ENCODE measurements at places on chromosomes 1 and 21.

GRCh38 chr1:182525342-182525741 lies 63.7 kb downstream of the RNASEL start:
- DNase-seq = no peak

DNA sequence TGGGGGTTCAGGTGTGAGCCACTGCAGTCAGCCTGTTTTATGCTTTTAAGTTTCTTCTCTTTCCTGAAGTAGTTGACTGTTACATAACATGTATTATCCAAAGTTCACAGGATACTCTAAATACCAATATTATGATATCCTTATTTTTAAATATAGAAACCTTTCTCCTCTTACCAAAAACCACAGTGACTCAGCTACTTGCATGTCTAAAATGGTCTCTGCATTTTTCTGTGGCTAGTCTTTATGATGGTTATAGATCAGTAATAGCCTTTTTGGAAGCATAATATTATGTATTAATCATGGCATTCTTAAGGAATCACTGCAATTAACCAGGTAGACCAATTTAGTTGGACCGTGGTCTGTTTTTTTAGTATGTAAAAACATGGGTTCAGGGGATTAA lies 210.8 kb upstream of the CACYBP start:
- DNase-seq = no peak

DNA sequence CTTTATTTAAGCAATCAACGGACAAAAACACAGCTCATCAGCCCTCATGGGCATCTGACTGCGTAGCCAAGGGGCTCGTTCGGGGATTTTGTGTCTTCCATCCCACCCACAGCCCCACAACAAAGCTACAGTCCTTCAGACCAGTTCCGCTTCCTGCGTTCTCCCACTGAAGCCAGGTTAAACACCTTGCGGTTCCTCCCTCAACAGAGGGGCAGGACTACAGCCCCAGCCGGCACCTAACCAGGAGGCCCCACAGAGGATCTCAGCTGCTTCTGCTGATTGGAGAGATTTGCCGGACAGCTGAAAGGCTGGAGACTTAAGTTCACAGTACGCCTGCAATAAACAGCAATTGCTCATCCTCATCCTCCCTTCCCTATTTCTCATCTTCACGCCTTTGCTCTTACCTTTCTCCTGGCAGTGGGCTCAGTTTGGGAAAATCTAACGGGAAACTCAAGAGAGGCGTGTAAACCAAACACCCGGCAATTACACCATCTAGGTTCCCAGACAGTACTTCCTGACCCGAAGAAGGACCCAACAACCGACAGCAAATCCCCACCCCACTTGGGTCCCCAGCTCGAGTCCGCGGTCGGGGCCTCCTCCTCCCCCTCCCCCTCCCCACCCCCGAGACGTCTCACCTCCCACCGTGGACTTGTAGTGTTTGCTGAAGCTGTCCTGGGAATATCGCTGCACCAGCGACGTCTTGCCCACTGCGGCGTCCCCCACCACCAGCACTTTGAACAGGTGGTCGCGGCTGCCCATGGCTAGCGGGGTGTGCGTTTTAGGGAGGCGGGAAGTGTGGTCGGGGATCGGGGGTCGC lies 876 bp downstream of the RAB29 start:
- peak; percentile 68 for DNase-seq

DNA sequence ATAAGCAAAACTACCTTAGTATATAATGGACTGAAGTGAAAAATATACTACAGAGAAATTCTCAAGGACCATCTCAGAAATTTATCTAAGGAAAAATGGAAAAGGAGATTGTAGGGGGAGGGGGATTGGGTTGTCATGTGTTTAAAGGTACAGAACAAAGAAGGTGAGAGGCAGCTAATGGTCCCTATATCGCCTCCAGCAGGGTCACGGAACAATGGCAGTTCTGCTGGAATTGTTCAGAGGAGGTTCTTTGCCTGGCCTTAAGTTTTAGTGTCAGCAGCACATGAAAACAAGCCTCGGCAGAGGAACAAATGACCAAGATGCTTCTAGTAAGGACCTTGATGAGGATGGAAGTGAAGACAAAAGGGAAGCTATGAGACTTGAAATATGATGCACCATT lies 42.0 kb upstream of the RGS2 start:
- DNase-seq = no peak

GRCh38 chr1:206662396-206663092 lies 22.2 kb upstream of the MAPKAPK2 start:
- DNase-seq = no peak

DNA sequence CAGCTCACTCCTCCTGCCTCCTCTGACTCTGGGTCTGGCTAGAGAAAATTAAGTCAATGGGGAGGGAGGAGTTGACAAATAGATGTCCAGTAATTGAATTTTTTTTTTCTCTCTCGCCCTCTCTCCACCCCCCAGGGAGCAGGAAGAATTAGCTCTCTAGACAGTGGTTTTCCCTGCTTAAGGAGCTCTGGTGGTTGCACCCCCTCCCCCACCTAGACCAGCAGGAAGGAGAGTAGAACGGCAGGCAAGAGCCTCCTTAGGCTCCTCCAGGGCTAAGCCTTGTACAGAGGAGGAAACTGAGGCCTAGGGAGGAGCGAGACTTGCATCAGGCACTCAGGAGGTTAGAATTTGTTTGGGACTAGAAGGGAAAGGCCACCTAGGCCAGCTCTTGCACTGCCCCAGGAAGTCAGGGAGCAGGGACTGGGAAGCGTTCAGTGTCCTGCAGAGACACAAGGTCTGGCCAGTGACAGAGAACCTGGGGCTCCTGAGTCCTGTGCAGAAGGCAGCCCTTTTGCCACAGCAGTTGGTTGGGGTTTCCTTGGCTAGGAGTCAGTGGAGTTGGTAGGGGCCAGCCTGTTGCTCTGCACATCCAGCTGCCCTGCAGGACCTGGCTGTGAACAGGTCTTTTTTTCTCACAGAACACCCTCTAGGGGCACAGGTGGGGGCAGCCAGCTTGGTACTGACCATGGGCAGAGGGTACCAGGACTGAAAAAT lies 49.5 kb upstream of the ACOT11 start:
- DNase-seq = no peak

- DNase-seq = no peak
Observed at GRCh38 chr1:84174051-84174556, 30.0 kb downstream of the PRKACB start.

- no peak for DNase-seq
Observed at GRCh38 chr1:236154671-236155398, 12.5 kb downstream of the GPR137B start.

- DNase-seq = no peak
Observed at GRCh38 chr1:57833296-57833695, 409.4 kb upstream of the DAB1 start.

DNA sequence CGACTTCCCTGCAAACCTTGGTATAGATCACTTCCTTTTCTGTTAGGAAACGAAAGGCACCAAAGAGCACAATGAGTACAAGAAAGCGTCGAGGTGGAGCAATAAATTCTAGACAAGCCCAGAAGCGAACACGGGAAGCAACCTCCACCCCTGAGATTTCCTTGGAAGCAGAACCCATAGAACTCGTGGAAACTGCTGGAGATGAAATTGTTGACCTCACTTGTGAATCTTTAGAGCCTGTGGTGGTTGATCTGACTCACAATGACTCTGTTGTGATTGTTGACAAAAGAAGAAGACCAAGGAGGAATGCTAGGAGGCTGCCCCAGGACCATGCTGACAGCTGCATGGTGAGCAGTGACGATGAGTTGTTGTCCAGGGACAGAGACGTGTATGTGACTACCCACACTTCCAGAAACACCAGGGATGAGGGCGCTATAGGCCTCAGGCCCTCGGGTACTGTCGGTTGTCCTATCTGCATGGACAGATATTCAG lies 18.5 kb downstream of the FAM89A start:
- DNase-seq = no peak

DNA sequence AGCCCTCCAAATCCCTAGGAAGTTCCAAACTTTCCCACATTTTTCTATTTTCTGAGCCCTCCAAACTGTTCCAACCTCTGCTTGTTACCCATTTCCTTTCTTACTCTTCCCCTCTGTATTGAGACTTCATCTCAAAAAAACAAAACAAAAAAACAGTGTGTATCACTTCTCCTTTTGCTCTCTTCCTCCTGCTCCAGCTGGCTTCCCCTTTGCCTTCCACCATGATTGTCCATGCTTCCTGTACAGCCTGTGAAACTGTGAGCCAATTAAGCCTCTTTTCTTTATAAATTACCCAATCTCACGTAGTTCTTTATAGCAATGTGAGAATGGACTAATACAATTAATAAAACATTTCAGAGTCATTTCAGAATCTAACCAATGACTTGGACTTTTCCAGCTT lies 69.6 kb upstream of the KRTAP19-8 start:
- DNase-seq = no peak

DNA sequence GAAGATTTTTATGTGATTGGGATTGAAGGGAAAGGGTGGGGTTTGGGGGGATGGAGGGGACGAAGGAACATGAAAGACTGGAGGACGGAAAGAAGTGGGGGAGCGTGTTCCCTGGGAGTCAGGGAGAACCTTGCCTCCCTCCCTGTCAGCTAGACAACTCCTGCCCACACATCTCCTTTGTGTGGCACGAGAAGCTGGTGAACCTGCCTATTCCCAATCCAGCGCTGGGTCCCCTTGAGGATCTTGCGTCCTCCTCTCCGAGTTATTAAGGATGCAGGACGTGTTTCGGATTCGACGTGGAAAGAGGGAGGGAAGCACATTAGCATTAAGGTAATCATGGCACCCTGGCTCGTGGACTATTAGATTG lies 1.4 kb downstream of the LRRC7 start:
- DNase-seq = no peak

GRCh38 chr1:151822404-151822803 lies 9.2 kb downstream of the RORC start:
- no peak for DNase-seq

DNA sequence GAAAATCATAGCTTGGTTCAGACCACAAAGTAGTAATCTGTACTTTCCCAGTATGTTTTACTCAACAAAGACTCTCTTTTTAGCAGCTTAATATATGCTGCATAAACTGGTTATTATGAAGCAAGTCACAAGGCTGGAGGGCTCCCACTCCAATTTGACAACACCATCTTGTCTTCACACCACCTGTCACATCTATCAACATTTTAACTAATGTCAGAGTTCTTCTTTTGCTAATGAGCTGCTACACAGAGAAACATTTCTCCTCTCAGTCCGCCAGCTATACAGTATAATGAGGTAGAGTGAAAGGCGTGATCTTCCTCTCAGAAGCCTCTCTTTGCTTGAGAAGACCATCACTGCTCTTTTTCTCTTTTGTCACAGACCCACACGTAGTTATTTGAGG lies 230.1 kb downstream of the BARHL2 start:
- DNase-seq = no peak

DNA sequence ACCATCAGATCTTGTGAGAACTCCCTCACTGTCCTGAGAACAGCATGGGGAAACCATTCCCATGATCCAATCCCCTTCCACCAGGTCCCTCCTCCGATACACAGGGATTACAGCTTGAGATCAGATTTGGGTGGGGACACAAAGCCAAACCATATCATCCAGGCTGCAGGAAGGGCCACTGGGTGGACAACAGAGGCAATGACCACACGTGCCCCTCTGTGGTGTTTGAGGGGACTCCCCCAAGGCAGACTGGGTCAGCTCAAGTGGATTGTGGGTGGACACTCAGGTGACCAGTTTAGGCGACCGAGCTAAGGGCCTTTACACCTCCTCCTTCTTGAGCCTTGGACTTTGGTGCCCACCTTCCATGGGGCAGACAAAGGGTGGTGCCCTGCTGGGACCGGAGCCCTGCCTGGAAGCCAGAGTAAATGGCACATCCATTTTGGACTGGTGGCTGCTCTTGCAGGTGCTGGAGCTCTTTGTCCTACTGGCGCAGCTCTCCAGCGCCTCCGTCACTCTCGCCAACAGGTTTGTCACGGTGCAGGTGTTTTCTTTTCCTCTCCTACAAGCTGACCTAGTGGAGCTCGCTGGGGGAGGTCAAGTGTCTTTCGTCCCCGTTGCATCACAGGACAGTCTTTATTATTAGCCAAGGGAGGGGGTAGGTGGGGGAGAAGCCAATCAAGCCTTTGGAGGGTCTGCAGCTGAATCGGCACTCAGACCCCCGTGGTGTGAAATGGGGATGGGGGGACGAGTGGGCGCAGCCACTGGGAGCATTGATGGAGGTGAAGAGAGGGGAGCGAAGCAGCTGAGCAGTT lies 37.6 kb downstream of the CRYAA start:
- DNase-seq = no peak

DNA sequence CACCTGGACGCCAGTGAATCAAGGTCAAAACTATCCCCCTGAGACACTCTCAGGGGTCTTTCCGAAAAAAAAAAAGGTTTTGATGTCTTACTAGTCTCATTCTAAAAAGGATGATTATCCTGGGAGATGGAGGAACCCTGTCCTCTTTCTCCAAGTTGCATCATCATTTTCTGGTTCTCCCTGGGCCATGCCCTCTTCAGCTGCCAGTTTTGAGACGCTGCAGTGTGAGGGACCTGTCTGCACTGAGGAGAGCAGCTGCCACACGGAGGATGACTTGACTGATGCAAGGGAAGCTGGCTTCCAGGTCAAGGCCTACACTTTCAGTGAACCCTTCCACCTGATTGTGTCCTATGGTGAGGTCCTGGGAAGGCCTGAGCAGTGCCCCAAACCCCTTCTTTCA lies 3.5 kb downstream of the FCRLA start:
- DNase-seq = no peak

DNA sequence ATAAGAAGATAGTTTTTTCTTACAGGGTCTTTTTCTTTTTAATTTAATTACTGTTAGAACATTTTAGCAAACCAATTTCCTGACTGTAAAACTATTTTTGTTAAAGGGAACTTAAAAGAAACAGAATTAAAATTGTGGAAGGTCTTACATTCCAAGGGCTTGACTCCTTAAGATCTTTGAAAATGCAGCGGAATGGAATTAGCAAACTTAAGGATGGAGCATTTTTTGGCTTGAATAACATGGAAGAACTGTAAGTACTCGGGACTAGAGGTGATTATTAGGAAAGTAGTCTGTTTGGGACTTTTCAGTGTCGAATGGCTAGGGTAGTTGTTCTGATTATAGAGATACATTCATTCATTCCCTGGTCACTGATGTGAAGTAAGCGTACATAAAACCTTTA lies 21.5 kb downstream of the LRIG2 start:
- DNase-seq = no peak

GRCh38 chr1:10803971-10804820 lies 7.8 kb upstream of the CASZ1 start:
- DNase-seq = no peak

- DNase-seq = no peak
Observed at GRCh38 chr1:161059293-161059692, 10.4 kb downstream of the ARHGAP30 start.

DNA sequence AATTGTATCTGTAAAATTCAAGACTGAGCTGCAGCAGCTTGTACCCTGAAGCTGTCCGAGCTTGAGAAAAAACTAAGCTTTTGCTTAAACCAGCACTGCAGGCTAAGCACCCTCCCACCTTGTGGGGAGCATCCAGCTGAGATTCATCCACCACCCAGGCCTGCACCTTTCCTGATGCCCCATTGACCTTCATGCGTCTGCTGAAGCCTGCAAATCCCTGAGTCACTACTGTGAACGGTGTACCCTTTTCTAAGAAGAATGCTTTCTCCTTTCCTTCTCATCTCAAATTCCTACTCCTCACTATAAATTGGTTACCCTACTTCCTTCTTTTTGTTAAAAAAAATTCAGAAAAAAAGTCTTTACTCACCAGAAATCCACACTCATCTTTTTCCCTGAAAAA lies 90.9 kb upstream of the RGS18 start:
- DNase-seq = no peak

All from activated CD8-positive, alpha-beta memory T cell treated with anti-CD3 and anti-CD28 coated beads, Interleukin-2, amount 10 ng/mL, durations not matched to agents 7 days and 5 days (primary cell).